Neural cell (in vitro differentiated cells): ENCODE measurements at places on chromosomes 1 and 21. TPM values are rescaled to one million over a fixed set of nuclear protein-coding genes. Genes with fewer than 3 reads are reported as not detected.

The FCN3 gene
- not detected in 2 replicates for polyA plus RNA-seq

The FAM163A gene
- polyA plus RNA-seq = 0.14 and 0.21 TPM in 2 replicates

The PKLR gene
- not detected in 2 replicates for polyA plus RNA-seq

The ADCY10 gene
- polyA plus RNA-seq = 0.09 and 0.22 TPM in 2 replicates

The HSD11B1 gene
- not detected in 2 replicates for polyA plus RNA-seq

The OR2L5 gene
- 0.10 TPM in 1 of 2 replicates, not detected in the other for polyA plus RNA-seq

The BTG2 gene
- polyA plus RNA-seq = 2.4 and 4.1 TPM in 2 replicates

The NUP210L gene
- 0.09 TPM in 1 of 2 replicates, not detected in the other for polyA plus RNA-seq

The B4GALT2 gene
- 129 and 147 TPM in 2 replicates for polyA plus RNA-seq

The TCEA3 gene
- polyA plus RNA-seq = 0.70 TPM in 1 of 2 replicates, not detected in the other

The CAPN2 gene
- 58.8 and 62.6 TPM in 2 replicates for polyA plus RNA-seq

The TMEM52 gene
- polyA plus RNA-seq = 0.89 TPM in 1 of 2 replicates, not detected in the other

The NECTIN4 gene
- not detected in 2 replicates for polyA plus RNA-seq

The NBPF4 gene
- polyA plus RNA-seq = not detected in 2 replicates

The DNAI4 gene
- polyA plus RNA-seq = 4.5 and 8.4 TPM in 2 replicates

The CAPN9 gene
- polyA plus RNA-seq = 0.14 TPM in 1 of 2 replicates, not detected in the other

The CXADR gene
- polyA plus RNA-seq = 174 and 175 TPM in 2 replicates

The FAM72C gene
- polyA plus RNA-seq = 0.28 TPM in 1 of 2 replicates, not detected in the other

The TNFRSF18 gene
- polyA plus RNA-seq = not detected in 2 replicates

The IKBKE gene
- 0.74 TPM in 1 of 2 replicates, not detected in the other for polyA plus RNA-seq

The LSS gene
- polyA plus RNA-seq = 101 and 123 TPM in 2 replicates
